ENCODE measurements at places on chromosomes 6 and 20. TPM values are rescaled to one million over a fixed set of nuclear protein-coding genes. Genes with fewer than 3 reads are reported as not detected.

BMP6 gene
- 25.2 TPM for total RNA-seq

HLA-DOB gene
- not detected for total RNA-seq

ANKRD66 gene
- total RNA-seq = not detected

- DNase-seq = no peak
Observed at GRCh38 chr6:108712946-108713345, 135.3 kb upstream of the ARMC2 start.

DNA sequence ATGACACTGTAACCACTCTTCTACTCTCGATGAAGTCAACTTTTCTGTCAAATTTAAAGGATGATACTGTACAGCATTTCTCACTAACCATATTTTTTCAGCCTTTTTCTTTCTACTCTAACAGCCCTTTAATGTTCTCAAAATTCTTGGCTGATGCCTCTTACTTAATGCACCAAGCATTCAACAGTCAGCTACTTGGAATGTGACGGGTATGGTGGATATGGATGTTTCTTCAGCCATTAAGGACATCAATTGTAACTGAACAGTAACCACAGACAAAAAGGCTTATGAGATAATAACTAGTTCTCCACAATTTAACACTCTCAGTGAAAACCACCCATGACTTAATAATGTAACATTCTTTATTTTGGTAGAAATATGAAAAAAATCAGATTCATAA, 467.2 kb upstream of the ZNF337 start:
- DNase-seq = no peak

VGLL2 gene
- not detected for total RNA-seq

DNA sequence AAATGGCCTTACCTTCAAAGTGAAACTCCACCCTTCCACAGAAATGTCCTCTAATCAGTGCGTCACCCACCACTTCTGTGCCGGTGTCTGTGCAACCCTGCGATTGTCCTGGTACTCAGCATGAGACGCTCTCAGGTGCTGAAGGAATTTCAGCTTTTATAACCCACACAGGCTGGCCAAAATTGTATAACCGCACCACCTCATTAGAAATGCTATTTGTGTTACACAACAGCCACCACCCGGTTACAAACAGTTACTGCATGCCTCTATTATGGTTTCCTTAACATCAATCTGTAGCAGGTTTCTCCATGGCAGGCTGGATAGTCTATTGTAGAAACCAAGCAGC, 51.5 kb downstream of the SLC23A2 start:
- no peak for DNase-seq

DNA sequence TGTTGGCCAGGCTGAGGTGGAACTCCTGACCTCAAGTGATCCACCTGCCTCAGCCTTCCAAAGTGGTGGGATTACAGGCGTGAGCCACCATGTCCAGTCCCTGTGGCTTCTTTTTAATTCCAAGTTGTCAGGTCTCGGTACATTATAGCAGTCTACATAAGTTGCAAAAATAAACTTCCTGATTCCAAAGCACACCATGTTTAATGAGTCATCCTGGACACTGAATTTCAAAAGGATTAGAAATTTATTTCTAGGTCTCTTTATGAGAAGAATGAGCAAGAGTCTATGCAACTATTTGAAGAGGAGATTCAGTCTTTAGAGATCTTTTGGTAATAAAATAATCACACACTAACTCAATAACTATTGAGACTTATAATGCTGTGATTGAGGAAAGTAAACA, 63.9 kb upstream of the MCHR2 start:
- no peak for DNase-seq

DNA sequence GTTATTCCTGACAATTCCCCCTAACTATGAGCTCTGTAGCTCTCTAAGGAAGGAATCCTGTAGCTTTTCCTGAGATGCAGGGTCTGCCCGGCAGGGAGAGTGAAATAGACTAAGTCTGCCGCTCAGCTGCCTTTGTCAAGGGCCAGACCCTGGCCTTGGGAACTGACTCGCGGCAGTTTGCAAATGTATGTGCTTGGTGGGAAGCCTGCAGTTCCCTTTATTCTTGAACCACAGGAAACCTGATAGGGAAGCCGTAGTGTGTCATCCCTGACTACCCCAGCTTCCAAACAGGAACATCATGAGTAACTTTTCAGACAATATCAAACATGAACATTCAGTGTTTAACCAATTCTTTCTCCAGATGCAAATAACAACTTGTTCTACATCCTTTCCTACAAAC, 78.7 kb upstream of the IFNGR1 start:
- DNase-seq = no peak

GRCh38 chr6:85077098-85077497, 312.7 kb upstream of the TBX18 start:
- no peak for DNase-seq

ADGRF1 gene
- not detected for total RNA-seq

DNA sequence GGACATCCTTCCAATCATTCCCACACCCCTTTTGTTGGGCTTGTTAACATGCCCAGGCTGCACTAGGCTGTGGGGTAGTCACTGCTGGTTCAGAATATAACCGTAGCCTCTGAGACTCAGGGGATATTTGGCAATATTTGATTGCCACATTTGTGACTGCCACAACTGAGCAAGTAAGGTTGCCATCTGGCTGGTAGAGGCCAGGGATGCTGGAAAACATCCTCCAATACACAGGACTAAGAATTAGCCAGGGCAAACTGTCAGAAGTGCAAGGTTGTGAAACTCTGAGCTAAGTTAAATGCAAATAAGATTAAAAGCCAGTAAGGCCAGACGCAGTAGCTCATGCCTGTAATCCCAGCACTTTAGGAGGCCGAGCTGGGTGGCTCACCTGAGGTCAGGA, 112.0 kb downstream of the ZMYND8 start:
- no peak for DNase-seq

DNA sequence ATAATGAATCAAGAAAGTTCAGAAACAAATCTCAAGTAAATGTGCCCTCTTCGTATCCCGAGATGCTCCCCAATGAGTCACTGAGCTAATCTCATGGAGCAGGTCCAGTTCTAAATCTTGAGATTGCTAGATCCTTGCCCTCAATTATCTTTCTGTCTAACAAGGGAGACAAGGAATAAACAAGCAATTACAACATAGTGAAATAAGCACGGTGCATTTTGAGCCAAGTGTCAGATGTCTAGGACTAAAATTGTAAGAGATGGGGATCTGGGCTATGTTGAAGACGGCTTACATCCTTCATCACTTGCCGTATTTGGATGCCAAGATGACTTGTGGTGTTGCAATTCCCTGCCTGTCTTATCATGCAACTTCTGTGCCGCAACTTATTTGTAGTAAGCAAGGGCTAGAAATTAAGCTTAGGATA, 56.5 kb upstream of the ADGRF1 start:
- no peak for DNase-seq

DNA sequence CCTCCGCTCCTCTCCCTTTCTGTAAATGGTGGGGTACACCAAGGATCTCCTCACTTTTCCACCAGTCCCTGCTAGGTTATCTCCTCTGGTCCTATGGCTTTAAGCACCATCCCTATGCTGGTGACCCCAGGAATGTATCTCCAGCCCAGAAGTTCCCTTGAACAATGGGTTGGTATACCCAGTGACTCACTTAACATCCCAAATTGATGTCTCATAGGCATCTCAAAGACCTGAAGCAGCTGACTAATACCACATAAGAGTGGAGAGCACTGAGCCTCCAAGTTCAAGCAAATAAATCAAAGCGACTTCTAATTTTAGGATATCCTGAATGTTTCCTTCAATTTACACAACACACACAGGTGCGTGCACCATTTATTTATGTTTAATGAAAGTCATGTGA, 48.3 kb downstream of the ADGRF1 start:
- no peak for DNase-seq

GPR6 gene
- total RNA-seq = not detected

DNA sequence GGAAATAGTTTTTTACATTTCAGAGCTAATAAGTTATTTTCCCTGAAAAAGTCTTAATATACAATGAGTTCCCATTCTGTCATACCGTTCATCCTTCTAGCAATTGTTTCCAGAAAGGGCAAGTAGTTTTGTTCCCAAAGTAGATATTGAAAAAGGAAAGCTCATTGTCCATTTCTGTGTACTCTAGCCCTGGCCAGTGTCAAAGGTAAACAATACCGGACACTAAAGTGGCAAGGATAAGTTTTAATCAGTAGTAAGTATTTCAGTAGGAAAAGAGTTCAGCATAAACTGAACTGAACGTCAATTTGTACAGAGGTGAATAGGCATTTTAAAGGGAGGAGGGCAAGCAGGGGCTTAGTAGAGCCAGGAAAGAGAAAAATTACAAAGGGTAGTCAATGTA, 43.5 kb upstream of the CALHM6 start:
- no peak for DNase-seq

PNRC1 gene
- total RNA-seq = 287 TPM

UBR2 gene
- 26.1 TPM for total RNA-seq

SLC22A7 gene
- total RNA-seq = not detected

- no peak for DNase-seq
Observed at GRCh38 chr6:27758491-27758890, 153.7 kb downstream of the OR2B2 start.

DNA sequence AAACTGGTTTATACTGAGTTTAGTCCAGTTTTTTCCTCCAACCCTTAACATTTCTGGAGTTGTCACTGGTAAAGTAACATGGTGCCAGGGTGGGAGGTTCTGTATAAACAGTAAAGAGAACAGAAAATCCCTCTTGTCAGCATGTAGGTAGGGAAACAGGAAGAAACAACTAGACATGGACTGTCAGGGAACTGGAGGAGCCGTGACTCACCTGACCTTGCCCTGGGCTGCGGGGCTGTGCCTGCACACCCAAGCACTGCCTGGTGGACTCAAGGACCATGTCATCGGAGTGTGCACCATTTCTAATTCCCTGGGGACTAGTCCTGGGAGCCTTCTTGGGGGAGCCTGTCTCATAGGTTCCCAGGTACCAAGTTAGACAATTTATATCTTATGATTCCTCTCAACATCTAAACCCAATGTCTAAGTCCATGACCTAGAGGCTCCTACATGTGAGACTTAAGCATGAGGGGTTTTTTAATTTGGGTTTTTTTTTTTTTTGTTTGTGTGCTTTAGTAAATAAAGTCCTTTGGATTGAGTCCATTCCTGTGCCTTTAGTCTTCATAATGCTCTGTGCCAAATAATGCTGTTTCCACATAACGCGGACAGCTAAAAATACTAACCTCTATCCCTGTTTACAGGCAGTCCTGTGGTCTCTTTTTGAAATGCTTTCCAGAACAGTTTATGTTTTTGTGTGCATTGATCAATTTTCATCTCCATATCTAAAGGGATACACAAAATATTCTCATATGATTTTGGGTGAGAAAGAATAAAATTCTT, 136.9 kb upstream of the SUPT3H start:
- DNase-seq = no peak

- DNase-seq = no peak
Observed at GRCh38 chr6:20227350-20227749, 15.1 kb upstream of the MBOAT1 start.

DOK5 gene
- total RNA-seq = 2.2 TPM

CD24 gene
- 12.9 TPM for total RNA-seq

DNA sequence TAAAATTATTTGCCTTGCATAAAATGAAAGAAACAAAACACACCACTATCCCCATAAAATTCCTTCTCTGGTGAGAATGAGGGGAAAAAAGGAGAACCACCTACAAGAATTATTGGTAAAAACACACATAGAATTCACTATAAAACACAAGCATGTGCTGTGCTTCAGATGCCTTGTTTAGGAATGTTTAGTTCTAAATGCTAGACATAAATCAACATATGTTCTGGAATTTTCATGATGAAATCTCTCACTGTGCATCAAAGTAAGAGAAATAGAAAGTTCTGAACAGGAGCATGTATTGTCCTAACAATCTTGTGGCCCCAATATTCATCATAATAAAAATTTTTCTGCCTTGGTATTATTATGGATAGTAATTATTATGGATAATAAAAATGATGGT, 111.0 kb downstream of the PLCB4 start:
- no peak for DNase-seq

TRDN gene
- 0.12 TPM for total RNA-seq

ARMH2 gene
- total RNA-seq = not detected

GRCh38 chr6:168546151-168546550, 105.2 kb downstream of the SMOC2 start:
- peak; percentile 42 for DNase-seq

RBM24 gene
- total RNA-seq = 2.2 TPM

PSMB9 gene
- 23.9 TPM for total RNA-seq

IGF2R gene
- total RNA-seq = 131 TPM

- DNase-seq = no peak
Observed at GRCh38 chr6:46963626-46964025, 41.9 kb upstream of the ADGRF5 start.

CCM2L gene
- 41.6 TPM for total RNA-seq

DNA sequence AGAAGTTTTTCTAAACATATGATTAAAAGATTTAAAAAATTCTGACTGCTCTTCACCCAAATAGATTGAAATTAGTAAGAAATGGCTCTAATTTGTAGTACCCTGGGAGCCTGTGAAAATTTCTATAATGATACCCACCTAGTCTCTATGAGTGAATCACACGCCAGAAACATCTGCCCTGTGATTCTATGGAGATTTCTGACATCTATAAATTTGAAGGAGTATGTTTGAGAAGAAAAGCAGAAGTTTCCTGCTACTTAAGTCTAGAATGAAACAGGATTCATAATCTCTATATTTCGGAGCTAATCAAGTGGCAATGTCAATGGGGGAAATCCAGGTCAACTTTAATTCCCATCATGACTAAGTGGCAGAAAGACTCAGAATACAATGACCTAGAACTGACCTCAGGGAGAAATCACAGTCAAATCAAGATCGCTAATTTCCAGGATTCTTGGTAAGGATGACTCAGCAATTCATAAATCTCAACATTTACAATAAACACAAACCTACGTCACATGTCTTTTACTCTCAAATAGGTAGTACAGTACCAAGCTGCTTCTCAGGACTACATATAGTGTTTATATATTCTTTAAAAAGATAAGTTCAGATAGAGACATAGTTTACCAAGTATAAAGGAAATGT, 186.2 kb upstream of the TNFAIP3 start:
- no peak for DNase-seq

GRCh38 chr6:22583927-22584326, 14.6 kb downstream of the HDGFL1 start:
- DNase-seq = no peak

DNA sequence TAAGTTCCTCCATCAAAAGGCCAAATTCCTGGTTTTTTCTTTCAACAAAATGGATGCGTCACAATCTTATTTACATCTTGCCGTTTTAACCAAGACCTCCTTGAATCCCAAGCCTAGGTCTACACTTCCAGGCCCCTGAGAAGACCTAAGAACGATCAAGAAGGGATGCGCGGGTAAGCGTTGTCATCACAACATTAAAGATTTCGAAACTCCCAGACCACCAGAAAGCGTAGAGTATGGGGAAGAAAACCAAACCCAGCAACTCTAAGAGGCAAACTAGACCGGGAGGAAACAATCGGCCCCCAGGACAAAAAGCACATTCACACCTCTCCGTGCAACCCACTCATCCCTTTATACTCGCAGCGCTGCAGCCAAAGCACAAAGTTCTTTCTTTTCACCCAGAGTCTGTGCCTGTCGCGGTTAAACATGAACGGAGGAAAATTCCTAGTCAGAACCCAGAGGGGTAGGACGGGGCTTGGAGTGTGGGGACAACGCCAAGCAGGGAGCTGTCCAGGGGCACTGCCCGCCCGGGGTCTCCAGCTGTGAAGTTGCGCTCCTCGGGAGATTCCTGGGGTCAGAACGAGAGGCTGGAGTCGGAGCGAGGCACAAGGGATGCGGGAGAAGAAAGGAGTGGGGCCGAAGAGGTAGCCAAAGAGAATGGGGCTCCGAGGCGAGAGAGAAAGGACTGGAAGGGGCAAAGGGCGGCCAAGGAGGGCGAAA, 725 bp downstream of the OSER1 start:
- DNase-seq = no peak

- no peak for DNase-seq
Observed at GRCh38 chr6:36546308-36546919, 865 bp downstream of the STK38 start.

GRCh38 chr6:4351520-4352321, 216.3 kb upstream of the ECI2 start:
- peak; percentile 48 for DNase-seq

All from omental fat pad (tissue), 4 donors.